ENCODE measurements at places on chromosomes 13 and 19.

GRCh38 chr13:30143666-30144400 is 163.5 kb downstream of the KATNAL1 start:
- DNase-seq = no peak

- DNase-seq = no peak
These were observed 254.8 kb downstream of the TEX29 start for GRCh38 chr13:111575276-111575675.

- DNase-seq = no peak
These were observed 31.4 kb downstream of the PPP5C start for GRCh38 chr19:46378268-46378667.

DNA sequence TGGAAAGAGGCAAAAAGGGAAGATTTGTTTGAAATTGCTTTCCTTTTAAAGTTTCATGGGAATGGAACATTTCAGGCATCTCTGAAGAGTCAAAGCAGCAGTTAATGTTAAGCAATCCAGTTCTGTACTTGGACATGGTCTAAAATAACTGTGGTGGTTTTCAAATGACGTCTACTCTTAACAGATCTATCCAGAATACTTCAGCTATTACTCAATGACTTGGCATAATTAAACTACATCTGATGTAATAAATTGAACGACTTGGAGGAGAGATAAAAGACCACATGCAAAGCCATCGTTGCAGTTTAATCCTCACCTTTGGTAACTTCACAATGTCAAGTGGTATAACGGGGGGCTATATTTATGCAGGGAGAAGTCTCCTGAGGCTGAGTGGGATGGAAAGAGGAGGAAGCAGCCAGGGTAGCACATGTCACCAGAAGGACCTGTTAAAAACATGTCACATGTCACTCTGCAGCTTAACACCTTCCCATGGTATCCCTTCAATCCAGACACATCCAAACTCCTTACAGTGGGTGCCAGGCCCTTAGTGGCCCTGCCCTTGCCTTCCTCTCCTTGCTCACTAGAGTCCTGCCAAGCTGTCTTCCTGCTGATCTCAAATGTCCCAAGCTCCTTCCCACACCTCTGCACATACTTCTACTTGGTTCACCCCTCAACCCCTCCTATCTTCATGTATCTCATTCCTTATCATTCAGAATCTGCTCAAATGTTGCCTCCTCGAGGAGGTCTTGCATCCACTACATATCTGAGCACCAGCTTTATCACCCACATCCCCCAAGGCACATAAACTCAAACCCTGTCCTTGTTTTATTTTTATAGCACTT is 327.8 kb downstream of the SUCLA2 start:
- DNase-seq = no peak

DNA sequence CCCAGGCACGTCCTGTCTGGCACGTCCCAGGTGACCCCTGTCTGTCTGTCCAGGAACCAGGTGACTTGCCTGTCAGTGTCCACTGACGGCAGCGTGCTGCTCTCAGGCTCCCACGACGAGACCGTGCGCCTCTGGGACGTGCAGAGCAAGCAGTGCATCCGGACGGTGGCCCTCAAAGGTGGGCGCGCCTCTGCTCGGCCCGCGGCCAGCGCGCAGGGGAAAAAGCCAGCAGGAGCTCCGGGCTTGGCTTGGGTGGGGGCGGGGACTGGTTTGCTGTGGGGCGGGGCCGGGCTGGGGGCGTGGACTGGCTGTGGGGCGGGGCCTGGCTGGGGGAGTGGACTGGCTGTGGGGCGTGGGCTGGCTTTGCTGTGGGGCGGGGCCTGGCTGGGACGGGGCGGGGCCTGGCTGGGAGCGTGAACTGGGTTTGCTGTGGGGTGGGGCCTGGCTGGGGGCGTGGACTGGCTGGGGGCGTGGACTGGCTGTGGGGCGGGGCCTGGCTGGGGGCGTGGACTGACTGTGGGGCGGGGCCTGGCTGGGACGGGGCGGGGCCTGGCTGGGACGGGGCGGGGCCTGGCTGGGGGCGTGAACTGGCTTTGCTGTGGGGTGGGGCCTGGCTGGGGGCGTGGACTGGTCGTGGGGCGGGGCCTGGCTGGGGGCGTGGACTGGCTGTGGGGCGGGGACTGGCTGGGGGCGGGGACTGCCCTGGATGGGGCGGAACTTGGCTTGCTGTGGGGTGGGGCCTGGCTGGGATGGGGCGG is 7.2 kb downstream of the WDR18 start:
- peak; percentile 75 for DNase-seq

DNA sequence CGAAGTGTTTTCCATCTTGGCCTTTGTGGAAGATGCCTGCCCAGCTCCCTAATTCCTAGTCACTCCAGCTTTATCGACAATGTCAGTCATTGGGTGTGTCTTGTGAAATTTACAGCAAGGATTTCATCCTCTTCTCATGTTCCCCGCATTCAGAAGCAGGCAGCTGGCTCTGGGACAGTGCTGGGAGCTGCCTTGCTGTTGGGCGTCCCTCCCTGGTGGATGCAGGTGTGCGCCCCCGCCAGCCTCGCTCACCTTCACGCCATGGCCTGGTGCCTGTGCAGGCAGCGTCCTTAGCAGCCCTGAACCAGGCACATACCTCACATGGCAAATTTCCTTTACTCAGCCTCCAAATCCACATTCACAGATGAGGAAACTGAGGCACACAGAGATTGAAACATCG is 39.7 kb upstream of the TFDP1 start:
- DNase-seq = no peak

- no peak for DNase-seq
These were observed 17.5 kb downstream of the TMED1 start for GRCh38 chr19:10818301-10819123.

GRCh38 chr13:48643159-48643558 is 10.6 kb upstream of the CYSLTR2 start:
- DNase-seq = no peak

DNA sequence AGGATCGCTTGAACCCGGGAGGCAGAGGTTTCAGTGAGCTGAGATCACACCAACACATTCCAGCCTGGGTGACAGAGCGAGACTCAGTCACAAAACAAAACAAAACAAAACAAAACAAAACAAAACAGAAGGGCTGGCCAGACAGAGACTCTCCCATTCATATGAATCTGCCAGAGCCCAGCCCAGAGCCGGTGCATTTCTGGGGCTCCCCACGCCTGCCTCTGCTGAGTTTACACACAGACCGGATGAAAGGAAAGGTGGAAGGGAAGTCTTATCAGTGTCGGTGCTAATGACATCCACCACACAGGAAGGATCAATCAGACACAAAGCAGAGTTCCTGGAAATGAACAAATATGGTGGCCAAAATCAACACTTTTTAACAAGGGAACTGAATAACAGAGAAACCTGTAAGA is 6.8 kb downstream of the TRAPPC6A start:
- peak; percentile 40 for DNase-seq

- DNase-seq = no peak
These were observed 276.4 kb upstream of the EDNRB start for GRCh38 chr13:78194904-78195639.

- DNase-seq = no peak
These were observed 37.2 kb downstream of the METTL21C start for GRCh38 chr13:102657630-102658029.

DNA sequence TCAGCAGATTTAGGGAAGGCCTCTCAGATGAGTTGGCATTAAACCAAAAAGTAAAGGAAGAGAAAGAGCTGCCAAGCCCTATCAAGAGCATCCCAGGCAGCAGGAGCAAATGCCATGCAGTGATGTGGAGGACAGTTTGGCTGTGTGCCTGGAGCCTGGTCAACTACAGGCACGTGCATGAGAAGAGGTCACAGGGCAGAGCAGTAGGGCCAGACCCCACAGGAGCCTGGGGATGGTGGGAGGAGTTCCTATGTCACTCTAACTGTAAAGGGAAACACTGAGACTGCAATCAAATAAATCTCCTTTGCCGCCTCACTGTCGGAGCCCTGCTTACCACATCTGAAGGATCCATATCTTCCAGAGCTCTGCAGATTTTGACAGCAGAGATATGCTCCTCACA is 240.5 kb downstream of the ENOX1 start:
- DNase-seq = no peak

DNA sequence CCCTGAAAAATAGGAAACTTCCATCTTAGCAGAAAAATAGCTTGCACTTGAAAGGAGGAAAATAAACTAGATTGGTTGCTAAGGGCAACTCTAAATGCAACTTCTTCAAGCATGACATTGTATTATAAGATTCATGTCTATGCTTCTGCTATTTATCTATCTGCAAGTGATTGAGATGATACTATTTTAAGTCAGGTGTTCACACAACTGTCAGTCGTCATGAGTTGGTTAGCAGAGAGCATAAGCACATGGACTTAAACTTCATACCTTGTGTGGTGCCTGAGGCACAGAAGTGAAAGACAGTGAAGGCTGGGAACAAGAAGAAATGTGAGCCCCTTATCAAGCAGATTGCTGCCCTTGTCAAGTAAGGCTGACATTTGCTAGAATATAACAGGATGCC is 82.9 kb downstream of the SLITRK5 start:
- DNase-seq = no peak

DNA sequence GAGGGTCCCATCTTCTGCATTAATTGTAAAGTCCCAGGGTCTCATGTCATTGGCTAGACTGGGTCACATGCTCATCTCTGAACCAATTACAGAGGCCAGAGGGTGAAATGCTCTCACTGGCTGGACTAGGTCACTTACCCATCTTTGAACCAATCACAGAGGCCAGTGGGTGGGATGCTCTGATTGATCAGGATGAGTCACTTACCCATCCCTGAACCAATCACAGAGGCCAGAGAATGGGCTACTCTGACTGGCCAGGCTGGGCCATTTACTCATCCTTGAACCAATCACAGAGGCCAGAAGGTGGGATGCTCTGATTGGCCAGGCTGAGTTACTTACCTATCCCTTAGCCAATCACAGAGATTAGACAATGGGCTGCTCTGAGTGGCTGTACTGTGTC is 5.3 kb downstream of the MISP start:
- no peak for DNase-seq
